ENCODE measurements at places on chromosomes 16 and 17. TPM values are rescaled to one million over a fixed set of nuclear protein-coding genes. Genes with fewer than 3 reads are reported as not detected.

KRTAP4-1 gene
- polyA plus RNA-seq, result not detected

ELMO3 gene
- 5.5 TPM for polyA plus RNA-seq

CIAO2B gene
- polyA plus RNA-seq, result 95.7 TPM

PRSS21 gene
- polyA plus RNA-seq, result not detected

OR1F1 gene
- not detected for polyA plus RNA-seq

NEUROD2 gene
- polyA plus RNA-seq, result not detected

TEX19 gene
- not detected for polyA plus RNA-seq

PRR11 gene
- 19.2 TPM for polyA plus RNA-seq

LRRC37B gene
- 16.4 TPM for polyA plus RNA-seq

OTOA gene
- polyA plus RNA-seq, result 0.08 TPM

DNA sequence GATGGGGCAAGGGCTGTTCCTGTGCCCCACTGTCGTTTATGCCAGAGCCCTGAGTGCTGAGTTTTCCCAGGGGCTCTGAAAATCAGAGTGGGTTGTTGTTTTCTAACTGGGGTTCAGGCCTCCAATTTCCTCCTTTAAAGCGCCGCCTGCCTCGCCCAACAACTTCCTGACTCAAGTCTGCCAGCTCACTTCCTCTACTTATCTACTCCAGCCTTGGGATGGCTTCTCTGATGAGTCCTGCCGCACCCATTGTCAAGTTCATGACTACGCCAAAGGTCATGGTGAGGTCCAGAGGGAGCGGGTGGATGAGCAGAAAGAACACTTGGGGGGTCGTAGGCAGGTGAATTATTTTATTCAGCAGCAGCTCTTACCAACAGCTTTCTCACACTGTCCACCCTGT, 104.7 kb downstream of the UTP18 start:
- DNase-seq, result no peak

GRCh38 chr16:89139907-89140361, 31.6 kb upstream of the CDH15 start:
- no peak for DNase-seq

GRCh38 chr17:3979290-3979611, 15.0 kb upstream of the ATP2A3 start:
- no peak for DNase-seq

DNA sequence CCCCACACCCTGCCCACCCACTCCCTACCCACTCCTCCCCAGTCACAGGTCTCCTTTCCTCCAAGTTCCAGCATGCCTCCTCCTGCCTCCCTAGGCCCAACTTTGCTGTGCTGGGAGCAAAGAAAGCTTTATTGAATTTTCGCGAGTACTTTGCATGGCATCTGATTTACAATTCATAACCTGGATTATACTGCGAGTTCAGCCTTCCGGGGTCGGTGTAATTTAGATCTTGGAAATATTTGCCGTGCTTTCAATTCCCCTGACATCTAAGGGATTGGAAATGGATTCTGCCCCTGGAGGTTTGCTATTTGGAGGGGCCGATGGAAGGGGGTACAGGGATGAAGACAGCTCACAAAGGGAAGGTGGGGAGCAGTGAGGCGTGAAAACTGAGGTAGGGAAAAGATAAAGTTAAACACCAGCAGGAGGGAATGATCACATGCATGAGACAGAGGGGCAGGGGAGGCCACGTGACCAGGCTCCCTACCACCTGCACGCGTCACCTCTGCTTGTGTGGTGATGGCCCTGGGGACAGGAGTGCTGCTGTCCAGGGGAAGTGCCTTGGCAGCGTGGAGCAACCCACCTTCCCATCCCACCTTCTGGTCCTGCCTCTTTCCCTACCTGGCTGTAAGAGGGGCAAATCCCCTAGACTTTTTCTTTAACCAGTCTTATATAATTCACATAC, 132.3 kb upstream of the RPL38 start:
- DNase-seq, result no peak

DNA sequence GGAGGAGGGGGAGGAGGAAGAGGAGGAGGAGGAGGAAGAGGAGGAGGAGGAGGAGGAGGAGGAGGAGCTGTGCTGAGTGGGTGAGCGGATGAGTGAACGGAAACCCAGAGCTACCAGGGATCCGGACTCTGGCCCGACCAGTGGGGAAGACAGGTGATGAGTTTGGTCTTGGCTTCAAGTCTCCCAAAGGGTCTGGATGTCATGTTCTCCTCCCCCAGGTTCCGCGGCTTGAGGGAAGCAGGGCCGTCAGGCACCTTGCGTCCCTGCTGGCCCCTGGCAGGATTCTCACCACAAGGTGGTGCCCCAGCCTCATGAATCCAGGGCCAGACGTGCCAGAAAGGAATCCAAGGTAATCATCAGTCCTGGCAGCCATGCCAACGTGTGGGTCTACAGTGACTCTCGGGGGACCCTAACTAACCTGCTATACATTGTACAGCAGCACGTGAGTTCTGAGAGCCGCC, 13.5 kb upstream of the ABAT start:
- DNase-seq, result peak; percentile 72

GRCh38 chr17:50833510-50834428, 1.6 kb upstream of the WFIKKN2 start:
- DNase-seq, result no peak

DNA sequence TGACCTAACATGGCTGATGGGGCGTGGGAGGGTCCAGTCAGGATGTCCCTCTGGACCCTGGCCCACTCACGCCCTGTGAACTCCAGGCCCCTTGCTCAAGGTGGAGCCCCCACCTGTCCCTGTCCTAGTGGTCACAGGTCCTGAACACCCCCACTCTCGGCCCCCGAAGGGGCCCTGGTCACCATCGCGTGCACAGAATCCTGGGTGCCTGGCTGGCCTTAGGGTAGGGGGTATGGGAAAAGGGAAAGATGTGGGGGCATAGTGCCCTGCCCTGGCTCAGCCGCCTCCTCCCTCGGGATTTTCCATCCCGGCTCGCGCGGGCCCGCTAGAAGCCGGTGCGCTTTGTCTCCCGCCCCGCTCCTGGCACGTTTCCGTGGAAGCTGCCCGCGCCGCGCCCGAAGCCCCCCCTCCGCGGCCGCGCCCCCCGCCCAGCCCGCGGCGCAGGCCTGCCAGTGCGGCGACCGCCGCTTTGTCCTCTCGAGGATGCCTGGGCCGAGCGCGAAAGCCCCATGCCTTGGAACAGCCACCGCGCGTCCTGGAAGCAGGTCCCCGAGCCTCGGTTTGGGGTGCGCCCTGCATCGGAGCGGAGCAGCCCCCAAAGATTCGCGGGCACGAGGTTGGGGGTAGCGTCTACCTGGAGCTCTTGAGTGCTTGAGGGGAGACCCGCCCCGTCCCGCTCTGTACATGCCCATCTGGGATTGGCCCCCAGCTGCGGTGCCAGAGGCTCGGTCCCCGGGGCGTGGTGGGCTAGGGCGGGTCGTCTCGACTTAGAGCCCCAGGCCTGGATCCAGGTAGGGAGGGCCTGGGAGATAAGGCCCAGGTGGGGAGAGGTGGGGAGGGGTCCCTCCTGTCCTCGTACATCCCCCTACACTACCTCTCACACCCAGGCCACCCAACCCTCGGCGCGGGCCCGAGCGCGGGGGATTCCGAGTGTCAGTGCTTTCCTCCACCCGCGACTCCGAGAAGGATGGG, 1.3 kb downstream of the SMPD3 start:
- no peak for DNase-seq

DNA sequence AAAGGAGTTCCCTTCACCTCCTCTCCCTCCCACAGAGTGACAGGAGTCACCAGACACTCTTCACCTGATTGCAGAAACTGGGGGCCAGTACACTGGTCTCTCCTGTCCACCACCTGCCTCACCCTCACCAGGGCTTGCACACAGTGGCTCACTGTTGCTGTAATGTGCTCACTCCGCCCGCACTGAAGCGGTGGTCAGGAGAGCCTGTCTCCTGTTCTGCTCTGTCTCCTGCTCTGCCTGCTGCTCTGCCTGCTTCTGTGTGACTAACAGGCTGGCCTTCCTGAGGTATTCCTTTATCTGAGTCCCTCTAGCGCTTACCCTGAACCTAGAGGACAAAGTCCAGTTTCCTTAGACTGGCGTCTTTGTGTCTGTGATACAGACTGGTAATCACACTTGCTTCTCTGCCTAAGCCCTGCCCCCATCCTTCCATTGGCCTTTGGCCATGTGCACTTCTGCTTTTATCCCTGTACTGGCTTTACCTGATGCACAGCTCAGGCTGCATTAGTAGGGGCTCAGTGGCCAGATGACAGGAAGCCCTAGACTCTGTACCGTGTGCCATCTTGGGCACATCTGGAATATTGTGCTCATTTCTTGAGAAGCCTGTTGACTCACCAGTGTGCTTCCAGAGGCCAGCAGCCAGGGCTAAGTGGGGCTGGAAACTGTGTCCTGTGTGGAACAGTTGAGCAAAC, 13.3 kb downstream of the PROCA1 start:
- DNase-seq, result no peak

GRCh38 chr16:54362591-54363206, 76.1 kb upstream of the IRX3 start:
- no peak for DNase-seq

DNA sequence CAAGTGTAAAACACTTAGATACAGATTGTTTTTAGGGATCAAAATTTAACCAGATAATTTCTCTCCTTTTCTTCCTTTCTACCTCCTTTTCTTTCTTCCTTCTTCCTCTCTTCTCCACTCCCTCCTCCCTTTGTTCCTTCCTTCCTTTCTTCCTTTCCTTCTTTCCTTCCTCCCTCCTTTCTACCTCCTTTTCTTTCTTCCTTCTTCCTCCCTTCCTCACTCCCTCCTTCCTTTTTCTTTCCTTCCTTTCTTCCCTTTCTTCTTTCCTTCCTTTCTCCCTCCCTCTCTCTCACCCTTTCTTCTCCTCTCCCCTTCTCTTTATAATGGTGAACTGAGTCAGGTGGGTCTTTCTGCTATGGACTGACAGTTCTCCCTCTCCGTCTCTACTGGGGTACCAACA, 397.5 kb upstream of the CDH11 start:
- DNase-seq, result no peak

DNA sequence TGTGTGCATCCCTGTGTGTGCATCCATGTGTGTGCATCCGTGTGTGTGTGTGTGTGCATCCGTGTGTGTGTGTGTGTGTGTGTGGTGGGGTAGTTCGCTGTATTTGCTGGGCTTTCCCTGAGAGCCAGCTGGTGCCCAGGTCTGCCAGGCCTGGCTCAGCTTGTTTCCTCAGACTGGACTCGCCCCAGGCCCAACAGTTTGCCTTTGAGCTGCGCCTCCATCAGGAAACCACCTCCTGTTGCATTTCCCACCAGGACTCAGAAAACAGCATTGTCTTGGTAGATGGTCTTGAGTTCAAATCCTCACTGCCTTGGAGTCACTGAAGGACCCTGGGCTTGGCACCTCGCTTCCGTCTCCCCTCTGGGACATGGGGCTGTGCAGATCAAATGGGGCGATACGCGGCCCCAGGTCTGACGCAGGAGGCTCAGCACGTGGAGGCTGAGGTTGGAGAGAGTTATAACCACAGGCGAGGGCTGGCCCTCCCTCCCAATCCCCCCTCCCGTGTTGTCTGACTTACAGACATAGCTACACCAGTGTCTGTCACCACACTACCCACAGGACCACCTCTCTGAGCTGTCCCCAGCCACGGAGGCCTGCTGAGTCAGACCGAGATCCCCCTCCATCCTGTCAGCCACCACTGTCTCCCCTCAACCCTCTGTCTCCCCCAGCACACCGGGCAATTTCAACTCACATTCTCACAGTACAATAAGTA, 4.7 kb downstream of the ITGAE start:
- DNase-seq, result no peak

GRCh38 chr16:87704754-87705353, 60.9 kb downstream of the KLHDC4 start:
- no peak for DNase-seq

DNA sequence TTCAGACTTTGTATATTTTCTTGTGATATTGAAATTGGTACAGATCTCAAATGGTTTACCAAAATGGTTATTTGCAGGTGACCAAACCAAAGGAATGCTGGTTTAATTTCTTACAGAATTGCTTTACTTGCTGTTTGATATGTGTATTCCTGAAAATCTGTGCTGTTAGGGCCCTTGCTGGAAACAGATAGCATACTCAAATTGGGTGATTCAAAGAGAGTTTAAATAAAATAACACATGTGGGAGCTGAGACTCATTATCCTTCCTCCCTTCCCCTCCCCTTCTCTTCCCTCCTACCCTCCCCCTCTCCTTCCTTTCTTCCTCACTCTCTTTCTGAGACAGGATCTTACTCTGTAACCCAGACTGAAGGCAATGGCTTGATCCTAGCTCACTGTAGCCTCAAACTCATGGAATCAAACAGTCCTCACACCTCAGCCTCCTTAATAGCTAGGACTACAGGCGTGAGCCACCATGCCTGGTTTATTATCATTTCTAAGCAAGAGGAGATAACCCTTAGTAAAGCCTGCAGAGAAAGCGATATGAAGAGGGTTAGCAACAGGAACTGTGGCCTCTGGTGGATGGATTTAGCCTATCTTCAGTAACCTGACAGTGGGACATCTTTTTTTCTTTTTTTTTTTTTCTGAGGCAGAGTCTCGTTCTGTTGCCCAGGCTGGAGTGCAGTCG, 141.9 kb downstream of the BCAS3 start:
- no peak for DNase-seq

- no peak for DNase-seq
Measured at GRCh38 chr16:13143551-13143950, 242.2 kb downstream of the SHISA9 start.

DNA sequence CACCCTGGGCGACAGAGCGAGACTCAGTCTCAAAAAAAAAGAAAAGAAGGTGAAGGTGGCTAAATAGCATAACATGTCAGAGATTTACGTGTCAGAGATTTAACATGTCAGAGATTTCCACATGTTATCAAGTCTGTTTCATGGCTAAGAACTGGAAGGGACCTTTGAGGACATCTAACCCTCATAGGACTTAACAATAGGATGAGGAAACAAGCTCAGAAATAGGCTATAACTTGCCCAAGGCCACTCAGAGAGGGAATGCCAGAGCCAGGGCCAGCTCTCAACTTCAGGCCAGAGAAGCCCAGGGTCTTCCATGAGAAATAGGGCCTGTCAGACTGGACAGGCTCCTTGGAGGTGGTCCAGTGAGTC, 26.8 kb upstream of the ZNF629 start:
- no peak for DNase-seq

DNA sequence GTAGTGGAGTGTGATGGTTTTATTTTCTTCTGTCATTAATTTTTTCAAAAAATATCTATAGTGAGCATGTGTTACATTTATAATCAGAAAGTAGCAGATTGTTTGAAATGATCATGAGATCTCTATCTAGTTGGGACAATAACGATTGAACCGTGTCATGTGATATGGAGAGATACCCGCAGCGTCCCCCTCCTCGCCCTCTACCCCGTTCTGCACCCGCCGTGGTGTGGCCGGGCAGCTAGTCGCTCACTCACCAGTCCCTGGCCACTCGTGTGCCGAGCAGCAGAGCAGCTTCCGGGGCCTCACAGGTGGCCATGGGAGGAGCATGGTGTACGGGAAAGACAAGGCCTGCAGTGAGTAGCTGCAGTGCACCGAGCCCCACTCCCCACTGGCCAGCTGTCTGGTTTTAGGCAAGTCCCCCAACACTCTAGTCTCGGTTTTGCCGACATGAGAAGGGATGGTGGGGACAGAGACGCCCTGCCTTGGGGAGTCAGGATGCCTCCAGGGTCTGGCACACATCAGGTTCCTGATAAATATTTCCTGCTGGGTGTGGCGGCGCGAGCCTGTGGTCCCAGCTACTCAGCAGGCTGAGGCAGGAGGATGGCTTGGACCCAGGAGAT, 15.3 kb downstream of the MLYCD start:
- DNase-seq, result no peak
